Cardiac septum (tissue), 1 donor: ENCODE measurements at places on chromosomes 11 and 22. TPM values are rescaled to one million over a fixed set of nuclear protein-coding genes. Genes with fewer than 3 reads are reported as not detected.

DNA sequence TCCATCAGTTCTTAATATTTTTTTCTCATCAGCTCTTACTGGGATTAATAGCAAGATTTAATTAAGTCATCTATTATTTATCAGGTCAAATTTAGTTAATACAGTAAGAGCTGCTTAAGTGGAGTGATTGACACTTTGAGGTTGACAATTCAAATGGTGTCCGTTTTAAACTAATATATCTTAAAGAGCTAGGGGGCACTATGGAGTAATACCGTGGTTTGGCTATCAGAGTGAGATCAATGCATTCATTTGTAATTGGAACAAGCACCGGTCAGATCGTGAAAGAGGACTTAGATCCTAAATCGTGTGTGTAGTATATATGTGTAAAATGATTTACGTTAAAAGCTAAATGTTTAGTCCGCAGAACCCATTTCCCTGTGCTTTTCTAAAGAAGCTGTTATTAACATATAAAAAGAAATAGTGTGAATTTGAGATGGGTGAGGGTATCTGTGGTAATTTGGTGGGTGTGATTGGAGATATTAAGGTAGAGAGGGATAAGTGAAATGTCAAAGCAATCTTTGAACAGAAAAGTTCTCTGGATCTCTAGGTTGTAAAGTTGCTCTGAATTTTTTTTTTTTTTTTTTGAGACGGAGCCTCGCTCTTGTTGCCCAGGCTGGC is 2.3 kb downstream of the SIK2 start:
- DNase-seq: no peak

DNA sequence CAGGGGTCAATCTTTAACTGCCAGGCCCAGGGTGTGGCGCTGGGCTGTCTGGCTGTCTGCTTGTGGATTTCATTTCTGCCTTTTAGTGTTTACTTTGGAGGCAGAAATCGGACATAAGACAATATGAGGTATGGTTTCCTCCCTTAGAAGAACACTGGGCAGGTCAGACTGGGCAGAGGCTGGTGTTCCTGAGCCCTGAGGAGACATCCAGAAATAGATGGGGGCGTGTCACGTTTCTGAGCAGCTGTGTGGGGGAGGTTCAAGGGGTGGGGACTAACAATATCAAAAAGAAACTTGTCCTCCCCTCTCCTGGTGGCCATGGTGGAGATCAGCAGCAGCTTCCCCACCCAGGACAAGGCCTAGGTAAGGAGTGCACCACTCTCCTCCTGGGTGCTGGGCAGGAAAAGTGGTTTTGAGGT is at the start of gene ART1:
Gene ART1, plus strand, starts transcription at position 312 of the 419 bp plus-strand sequence. CDS start 14,086 bp downstream, outside the sequence.
- no peak for DNase-seq

DNA sequence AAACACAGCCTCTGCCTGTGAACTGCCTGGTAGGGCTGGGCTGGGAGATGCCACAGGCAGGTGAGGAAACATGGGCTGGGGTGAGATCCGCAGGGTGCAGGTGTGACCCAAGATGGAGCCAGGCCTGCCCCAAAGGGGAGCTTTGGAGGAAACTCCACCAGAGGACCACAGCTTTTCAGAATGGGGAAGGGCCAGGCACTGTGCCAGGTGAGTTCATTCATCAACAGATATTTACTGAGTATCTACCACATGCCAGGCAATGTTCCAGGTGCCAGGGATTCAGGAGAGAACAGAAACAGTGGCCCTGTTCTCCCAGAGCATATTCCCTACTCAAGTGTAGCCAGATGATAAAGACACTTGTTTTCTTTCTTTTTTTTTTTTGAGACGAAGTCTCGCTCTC is 11.2 kb downstream of the RTN4RL2 start:
- DNase-seq: no peak

DNA sequence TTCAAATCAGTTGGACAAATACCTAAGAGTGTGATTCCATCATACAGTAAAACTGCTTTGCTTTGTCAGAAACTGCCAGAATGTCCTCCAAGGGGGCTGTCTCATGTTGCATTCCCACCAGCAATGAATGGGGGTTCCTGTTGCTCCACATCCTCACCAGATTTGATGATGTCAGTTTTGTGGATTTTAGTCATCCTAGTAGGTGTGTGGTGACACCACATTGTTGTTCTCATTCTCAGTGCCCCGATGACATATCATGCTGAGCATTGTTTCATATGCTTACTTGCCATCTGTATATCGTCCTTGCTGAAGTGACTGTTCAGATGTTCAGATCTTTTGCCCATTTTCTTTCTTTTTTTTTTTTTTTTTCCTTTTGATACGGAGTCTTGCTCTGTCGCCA is 37.0 kb downstream of the CDPF1 start:
- no peak for DNase-seq

DNA sequence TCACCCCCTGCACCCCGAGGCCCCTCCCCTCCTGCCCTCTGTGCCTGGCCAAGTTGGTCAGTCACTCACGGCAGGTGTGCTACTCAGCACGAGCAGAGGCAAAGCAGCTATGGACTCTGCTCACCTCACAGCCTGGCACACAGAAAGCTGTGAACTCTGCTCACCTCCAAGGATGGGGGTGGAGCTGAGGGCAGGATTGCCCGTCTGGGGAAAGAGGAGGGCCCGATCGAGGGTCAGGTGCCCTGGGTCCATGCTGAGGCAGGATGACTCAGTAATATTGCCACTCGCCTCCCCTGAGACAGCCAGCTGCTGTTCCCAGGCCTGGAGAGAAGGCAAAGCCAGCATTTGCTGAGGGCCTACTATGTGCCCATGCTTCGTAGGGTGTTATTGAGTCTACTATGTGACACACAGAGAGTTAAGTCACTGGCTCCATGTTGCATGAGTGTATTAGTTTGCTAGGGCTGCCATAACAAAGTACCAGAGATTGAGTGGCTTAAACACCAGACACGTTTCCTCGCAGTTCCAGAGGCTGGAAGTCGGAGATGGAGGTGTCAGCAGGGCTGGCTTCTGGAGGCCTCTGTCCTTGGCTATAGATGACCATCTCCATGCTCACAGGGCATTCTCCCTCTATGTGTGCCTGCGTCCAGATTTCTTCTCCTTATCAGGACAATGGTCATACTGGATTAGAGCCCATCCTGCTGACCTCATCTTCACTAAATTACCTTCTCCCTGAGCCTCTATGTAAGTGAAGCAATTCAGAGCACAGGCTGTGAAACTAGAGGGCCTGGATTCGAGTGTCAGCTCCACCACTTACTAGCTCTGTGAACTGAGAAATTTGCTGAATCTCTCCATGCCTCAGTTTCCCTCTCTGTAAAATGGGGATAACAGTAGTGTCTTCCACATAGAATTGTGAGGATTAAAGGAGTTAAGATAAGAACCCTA is 13.2 kb upstream of the TSKU start:
- DNase-seq: no peak

The NDUFS8 gene
- 315 TPM for total RNA-seq

The OSM gene
- total RNA-seq: 0.32 TPM

The USH1C gene
- total RNA-seq: not detected

The FOLR3 gene
- not detected for total RNA-seq

The CRYBA4 gene
- total RNA-seq: not detected

The TST gene
- total RNA-seq: 29.7 TPM

The UBQLN3 gene
- not detected for total RNA-seq
